ENCODE measurements at places on chromosomes 12 and 14.

- peak; percentile 46 for DNase-seq
Measured at GRCh38 chr12:4269279-4269991, 4.1 kb upstream of the CCND2 start.

GRCh38 chr12:31819427-31819826, 90.6 kb upstream of the AMN1 start:
- DNase-seq = no peak

DNA sequence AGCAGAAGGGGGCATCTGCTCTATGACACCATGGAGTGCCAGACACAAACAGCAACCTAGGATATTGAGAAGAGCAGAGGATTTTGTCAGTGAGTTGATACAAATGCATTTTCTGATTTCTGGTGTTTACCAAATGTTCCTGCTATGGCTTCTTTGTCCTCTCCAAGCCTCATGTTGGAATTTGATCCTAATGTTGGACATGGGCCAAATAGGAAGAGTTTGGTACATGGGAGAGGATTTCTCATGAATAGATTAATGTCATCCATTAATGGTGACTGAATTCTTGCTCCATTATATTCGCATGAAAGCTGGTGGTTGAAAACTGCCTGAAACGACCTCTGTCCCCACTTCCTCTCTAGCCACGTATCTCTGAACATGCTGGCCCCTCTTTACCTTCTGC, 1002.2 kb upstream of the FLRT2 start:
- no peak for DNase-seq

DNA sequence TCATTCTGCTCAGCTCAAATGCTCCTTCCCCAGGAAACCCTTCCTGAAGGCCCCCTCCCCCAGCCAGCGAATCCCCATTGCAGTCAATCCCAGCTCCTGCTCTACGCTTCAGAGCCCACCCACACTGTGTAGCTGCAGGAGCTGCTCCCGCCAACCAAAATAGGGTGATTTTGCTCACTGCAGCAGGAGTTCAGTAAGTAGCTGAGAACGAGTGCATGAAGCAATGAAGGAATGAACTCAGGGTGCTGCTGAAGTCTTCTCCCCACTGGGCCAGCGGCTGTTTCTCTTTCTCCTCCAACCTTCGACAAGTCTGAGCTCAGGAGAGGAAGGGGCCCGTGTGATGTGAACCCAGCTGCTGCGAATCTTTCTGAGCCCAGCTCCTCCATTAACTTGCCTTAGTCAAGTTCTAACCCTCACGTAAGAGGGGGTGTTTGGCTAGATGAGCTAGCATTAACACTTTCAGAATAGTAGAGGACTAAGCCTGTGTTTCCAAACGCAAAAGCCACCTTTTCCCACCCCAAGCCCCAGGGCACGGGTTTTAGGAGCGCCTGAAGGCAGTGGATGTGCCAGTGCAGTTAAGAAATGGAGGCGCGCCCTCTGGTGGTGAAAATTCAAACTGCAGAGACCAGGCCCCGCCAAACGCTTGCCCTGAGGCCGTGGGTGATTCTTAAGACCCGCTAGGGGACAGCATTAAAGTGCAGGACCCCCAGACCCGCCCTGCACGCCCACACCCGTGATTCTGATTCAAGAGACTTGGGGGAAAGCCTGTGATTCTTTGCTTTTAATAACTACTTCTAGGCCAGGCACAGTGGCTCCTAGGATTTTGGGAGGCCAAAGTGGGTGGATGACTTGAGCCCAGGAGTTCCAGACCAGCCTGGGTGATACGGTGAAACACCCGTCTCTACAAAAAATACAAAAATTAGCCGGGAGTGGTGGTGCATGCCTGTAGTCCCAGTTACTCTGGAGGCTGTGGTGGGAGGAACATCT, 11.9 kb upstream of the SERPINA4 start:
- no peak for DNase-seq

GRCh38 chr12:47912556-47912955, 7.8 kb upstream of the VDR start:
- DNase-seq = no peak

DNA sequence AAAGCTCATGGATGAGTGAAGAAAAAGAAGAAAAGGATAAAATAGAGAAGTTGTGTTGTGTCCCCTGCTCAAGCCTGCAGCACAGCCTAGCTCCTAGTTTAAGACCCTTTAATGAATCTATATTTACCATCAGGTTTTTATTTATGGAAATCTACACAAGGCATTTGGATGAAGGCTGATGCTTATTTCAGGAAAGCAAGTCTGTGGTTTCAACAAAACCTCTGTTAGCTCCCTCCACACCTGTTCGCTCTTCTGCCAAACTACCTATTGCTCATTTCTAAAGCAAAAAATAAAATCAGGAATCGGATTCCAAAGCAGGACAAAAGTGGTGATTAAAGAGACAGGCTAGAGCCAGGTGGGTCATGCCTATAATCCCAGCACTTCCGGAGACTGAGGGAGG, 18.9 kb upstream of the MAP3K9 start:
- DNase-seq = no peak
